NCI-H187 treated with DMSO at 0.1 percent for 48 hours (cell line): ENCODE measurements at places on chromosomes 4 and X.

DNA sequence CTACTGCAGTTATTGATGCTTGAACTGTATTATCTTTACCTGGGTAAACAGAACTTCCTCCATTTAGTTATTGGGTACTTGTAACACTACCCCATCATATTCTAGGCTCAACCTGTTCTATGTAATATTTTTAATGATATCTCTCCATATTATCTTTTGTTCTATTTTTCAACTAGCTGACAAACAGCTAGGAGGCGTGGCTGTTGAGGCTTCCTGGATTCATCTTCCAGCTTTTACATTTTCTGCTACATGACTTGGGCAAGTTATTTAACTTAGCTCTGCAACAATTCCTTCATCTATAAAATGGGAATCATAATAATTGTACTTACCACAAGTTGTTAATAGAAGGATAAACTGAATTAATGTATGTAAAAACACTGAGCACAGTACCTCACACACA is 349.3 kb downstream of the PTTG2 start:
- DNase-seq = no peak

DNA sequence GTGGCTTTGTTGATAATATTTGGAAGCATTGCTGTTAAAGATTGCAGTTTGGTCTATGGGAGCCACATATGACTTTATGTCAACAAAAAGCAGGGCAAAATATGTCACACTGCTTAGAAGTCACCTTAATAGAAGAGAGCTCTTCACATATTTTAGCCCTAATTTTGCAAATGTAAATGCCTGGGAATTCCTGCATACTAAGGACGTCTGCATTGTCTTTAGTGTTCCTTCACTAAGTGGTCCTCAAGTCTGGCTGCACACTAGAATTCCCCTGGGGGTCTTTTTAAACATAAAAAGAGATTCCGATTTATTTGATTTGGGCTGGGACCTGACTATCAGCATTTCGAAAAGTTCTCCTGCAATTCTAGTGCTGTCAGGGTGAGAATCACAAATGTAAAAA is 495.1 kb upstream of the FAM241A start:
- no peak for DNase-seq

- no peak for DNase-seq
Observed at GRCh38 chrX:24166078-24166477, 16.5 kb downstream of the ZFX start.

DNA sequence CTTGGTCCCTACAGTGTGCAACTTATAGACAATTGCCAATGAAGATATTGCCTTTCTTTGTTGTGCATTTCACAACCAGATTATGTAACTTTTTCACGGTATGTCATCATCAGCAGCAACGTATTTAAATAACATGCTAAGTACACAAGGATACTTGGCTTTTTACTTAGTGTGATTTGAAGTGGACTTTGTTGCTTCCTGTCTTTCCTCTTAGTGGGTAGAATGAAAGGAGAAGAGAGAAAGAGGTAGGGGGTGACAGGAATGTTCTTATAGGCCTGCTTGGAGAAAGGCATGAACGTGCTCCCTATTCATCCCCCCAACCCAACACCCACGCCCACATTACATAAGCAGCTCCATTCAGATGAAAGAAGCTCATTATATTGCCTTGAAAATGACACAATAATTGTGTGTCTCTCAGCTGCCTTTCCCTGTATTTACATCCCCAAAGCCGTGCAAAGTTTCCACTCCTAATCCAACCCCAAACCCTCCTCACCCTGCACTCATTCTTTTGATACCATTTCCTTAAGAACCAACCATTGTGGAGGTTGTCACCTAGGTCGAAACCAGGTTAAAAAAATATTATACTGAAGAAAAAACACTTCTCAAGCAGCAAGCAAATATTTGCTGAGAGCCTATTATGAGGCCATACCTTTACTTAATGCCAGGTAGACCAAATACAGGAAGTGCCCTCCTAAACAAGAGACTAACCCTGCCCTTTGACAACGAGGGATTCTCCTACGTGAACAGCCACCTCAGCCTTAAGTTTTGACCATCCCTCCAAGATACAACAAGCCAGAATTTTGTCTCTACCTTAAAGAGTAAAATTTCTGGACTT is 25.2 kb upstream of the GK start:
- DNase-seq = no peak

DNA sequence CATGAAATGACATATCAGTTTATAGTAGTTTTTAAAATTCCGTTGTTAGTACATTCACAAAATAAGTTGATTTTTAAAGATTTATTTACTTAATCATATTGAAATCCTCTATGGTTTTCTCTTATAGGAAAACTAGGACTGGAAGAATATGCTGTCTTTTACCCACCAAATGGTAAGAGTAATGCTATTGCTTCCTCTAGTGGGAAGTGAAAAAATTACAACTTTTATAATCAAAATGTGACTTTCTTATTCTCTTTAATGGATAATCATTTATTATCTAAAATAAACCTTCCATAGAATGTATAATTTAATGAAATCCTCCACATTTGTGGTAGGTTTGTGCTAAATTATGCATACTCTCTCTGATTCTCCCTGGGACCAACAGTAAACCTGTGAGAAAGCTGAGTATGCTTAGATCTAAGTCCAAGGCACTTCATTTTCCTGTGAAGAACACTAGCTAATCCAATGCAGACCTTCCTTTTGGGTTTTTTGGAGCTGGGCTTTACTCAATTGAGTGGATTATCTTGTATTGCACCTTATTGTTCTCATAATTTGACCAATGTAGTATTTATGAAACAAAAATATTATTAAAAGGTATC is 136.2 kb downstream of the TBC1D19 start:
- DNase-seq = peak; percentile 17

DNA sequence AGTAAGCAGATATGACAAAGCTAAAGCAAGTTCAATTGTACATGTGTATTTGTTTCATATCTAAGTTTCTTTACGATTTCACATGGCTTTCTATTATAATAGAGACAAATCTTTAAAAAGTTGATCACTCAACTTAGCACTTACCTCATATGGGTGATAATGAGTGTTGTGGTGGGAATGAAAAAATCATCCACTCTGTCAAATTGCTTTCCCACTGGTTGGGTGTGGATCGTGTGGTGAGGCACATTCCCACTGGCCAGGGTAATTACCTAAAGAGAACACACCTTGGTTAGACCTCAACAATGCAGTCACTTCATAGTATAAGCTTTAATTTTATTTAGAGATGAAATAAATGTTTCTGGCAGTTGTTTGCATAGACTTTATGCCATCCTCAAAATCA is 708.9 kb downstream of the FSTL5 start:
- no peak for DNase-seq

DNA sequence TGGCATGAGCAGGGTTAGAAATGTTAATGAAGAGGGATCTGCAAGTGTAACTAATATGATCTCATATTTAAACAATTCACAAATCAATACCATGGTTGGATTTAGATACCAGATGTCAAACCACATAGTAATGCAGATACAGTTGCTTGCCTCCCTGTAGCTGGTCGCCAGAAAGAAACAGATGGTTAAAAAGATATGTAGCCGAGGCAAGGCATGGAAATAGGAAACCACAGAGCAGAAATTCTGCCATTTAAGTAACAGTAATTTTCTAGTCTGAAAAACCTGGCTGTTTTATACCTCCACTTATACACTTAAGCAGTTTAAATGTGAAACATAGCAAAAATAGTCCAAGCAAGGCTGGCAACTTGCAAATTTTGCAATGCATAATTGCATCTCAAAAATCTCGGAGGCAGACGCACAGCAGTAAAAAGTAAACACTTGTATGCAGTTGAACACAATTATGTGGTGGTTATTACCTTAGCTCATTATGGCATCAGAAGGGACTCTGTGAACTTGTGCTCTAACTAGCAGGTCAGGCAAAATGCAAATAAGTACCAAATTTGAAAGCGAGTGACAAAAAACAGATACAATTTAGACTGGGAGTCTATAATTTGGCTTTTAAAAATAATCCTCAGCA is 126.8 kb downstream of the NAA11 start:
- no peak for DNase-seq

GRCh38 chrX:56765811-56766553 is 36.9 kb downstream of the NBDY start:
- DNase-seq = no peak

GRCh38 chrX:63718010-63718694 is 66.9 kb downstream of the ARHGEF9 start:
- DNase-seq = no peak

GRCh38 chr4:14874990-14875389 is 127.3 kb upstream of the CPEB2 start:
- no peak for DNase-seq

DNA sequence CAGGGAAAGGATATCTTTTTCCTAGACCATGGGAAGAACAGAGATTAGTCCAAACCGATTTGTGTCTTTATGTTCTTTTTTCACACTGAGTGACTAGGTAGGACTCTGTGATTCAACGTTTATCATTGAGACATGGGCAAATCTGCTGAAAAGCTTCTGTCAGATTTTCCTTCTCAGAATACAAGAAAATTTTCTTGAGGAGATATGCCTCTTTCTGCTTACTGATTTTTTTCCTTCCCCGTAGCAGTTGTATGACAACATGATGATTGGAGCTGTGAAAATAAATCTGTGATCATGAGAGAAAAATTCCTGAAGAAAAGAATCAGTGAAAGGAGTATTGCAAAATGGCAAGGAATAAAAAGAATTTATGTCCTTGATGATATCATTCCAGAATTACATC is 130.6 kb upstream of the FAT4 start:
- no peak for DNase-seq

DNA sequence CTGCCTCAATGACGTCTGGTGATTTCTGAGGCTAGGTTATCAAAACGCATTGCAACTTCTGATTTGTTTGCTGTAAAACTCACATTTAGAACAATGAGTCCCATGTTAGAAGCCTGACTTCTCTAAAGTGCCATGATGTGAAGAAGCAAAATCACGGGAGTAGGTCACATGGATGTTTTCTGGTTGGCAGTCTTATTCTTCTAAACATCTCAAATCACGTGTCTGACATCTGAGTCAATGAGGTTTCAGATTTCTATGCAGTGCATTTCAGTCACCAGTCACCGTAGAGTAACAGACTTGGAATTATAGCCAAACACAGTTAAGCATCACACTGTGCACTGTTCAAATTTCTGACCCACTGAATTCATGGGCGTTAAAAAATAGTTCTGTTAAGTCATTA is 482.1 kb downstream of the TMA16 start:
- DNase-seq = no peak

GRCh38 chr4:87919941-87920340 is 55.6 kb upstream of the SPP1 start:
- no peak for DNase-seq

GRCh38 chr4:81814987-81815541 is 343.4 kb upstream of the RASGEF1B start:
- DNase-seq = no peak

GRCh38 chrX:48532161-48532560 is 7.4 kb upstream of the TBC1D25 start:
- no peak for DNase-seq

- no peak for DNase-seq
Observed at GRCh38 chr4:86496094-86497080, 97.7 kb upstream of the PTPN13 start.

DNA sequence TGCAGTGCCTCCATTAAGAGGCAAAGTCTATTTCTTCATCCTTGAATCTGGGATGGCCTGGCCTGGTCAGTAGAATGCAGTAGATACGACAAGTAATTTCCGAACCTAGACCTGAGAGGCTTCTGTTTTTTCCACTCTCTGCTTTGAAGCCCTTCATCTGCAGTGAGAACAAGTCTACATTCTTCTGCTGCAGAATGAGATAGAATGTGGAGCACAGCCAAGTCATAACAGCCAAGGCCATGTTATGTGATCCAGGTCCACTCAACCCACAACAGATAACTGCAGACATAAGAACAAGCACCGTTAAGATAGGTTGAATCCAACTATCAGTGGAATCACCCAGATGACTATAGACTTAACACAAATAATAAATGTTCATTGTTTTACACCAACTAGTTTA is 1297.7 kb downstream of the C4orf33 start:
- no peak for DNase-seq

DNA sequence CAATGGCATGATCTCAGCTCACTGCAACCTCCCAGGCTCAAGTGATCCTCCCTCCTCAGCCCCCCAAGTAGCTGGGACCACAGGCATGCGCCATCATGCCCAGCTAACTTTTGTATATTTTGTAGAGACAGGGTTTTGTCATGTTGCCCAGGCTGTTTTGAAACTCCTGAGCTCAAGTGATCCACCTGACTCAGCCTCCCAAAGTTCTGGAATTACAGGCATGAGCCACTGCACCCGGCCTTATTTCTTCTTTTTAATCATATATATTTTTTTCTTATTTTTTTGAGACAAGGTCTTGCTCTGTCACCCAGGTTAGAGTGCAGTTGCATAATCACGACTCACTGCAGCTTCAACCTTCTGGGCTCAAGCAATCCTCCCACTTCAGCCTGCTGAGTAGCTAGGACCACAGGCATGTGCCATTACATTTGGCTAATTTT is 184.0 kb downstream of the TSPAN5 start:
- no peak for DNase-seq

- DNase-seq = no peak
Observed at GRCh38 chr4:48462363-48462762, 20.8 kb upstream of the SLC10A4 start.

- no peak for DNase-seq
Observed at GRCh38 chrX:9003041-9003440, 30.9 kb downstream of the FAM9B start.

DNA sequence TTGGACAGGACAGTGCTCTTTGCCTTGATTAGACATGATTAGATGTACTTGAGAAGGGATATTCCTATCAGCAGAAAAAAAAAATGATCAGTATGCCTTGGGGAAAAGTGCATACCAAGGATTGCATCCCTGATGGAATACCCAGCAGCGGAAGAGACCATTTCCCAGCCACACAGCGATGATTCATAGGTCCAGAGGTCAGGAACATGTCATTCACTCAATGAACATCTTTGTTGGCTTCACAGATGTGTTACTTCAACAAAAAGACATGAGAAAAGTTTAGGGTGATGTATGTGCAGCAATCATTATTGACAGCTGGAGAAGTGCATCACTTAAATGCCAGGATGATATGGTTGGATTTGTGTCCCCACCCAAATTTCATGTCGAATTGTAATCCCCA is 293.5 kb downstream of the ZNF674 start:
- DNase-seq = no peak

DNA sequence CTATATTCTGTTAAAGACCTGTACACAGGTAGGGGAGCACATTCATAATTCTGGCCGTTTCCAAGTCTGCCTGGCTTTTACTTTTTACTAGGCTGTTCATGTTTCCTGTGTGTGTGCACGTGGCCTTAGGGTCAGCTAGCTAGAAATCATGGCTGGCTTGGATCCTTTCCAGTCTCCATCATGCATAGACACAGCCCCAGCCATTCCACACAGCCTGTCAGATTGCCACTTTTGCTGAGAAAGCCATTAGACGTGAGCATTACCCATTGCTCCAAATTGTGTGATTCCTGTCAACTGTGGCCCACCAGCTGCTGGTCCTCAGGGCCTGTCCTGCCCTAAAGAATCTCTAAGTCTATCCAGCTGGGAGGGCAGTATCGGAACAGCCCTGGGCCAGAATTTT is 11.4 kb upstream of the SORCS2 start:
- DNase-seq = no peak

GRCh38 chr4:76012388-76012801 is 5.1 kb upstream of the CXCL9 start:
- no peak for DNase-seq

GRCh38 chr4:67037504-67038227 is 507.6 kb downstream of the CENPC start:
- no peak for DNase-seq

- no peak for DNase-seq
Observed at GRCh38 chr4:70600977-70601376, 8.9 kb downstream of the AMBN start.
